AG10803 (cell line): ENCODE measurements at places on chromosomes 3 and 15.

DNA sequence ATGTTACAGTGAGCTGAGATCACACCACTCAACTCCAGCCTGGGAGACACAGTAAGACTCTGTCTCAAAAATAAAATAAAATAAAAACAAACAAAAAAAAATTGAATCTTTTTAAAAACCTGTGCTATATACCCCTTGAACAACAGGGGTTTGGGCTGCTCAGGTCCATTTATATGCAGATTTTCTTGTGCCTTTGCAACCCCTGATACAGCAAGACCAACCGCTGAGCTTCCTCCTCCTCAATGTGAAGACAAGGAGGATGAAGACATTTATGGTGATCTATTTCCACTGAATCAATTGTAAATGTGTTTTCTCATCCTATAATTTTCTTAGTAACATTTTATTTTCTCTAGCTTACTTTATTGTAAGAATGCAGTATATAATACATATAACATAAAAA, 831.0 kb upstream of the ARPP21 start:
- DNase-seq, result no peak

DNA sequence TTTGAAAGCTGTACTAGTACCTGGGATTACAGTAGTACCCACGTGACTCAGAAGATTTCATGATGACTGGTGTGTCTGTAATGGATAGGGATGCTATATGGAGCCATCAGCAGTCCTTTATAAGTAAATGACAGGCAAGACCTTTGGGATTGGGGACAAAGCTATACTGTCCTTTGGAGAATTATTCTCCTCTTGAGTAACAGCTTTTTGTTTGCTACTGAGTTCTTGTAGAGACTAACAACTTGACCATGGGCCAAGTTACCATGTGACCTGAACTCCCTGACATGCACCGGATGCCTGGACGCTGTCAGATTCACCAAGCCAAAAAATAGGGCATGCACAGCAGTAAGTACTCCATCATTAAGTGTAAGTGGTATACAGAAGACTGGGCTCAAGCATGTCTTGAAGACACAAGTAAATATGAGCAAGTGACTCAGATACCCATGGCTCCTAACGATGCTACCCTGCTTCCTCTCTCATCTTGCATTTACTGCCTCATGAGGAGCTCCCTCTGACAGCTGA, 12.9 kb downstream of the SEC11A start:
- DNase-seq, result peak; percentile 65

GRCh38 chr3:97009427-97010019, 195.1 kb downstream of the EPHA6 start:
- no peak for DNase-seq

GRCh38 chr15:62994439-62994838, 48.1 kb upstream of the TPM1 start:
- no peak for DNase-seq

- DNase-seq, result no peak
These were observed 66.5 kb upstream of the CDAN1 start for GRCh38 chr15:42803436-42803835.

GRCh38 chr3:88443066-88443465, 293.3 kb downstream of the C3orf38 start:
- no peak for DNase-seq

- DNase-seq, result peak; percentile 95
These were observed 367.5 kb upstream of the THBS1 start for GRCh38 chr15:39213385-39213840.

- no peak for DNase-seq
These were observed 3.3 kb downstream of the TMEM108 start for GRCh38 chr3:133041524-133041829.
